ENCODE measurements at places on chromosomes 7 and 10. TPM values are rescaled to one million over a fixed set of nuclear protein-coding genes. Genes with fewer than 3 reads are reported as not detected.

PPP1R9A gene
- total RNA-seq: 19.3 TPM

RBP4 gene
- total RNA-seq: 813 TPM

GNAI1 gene
- 25.6 TPM for total RNA-seq

DNA sequence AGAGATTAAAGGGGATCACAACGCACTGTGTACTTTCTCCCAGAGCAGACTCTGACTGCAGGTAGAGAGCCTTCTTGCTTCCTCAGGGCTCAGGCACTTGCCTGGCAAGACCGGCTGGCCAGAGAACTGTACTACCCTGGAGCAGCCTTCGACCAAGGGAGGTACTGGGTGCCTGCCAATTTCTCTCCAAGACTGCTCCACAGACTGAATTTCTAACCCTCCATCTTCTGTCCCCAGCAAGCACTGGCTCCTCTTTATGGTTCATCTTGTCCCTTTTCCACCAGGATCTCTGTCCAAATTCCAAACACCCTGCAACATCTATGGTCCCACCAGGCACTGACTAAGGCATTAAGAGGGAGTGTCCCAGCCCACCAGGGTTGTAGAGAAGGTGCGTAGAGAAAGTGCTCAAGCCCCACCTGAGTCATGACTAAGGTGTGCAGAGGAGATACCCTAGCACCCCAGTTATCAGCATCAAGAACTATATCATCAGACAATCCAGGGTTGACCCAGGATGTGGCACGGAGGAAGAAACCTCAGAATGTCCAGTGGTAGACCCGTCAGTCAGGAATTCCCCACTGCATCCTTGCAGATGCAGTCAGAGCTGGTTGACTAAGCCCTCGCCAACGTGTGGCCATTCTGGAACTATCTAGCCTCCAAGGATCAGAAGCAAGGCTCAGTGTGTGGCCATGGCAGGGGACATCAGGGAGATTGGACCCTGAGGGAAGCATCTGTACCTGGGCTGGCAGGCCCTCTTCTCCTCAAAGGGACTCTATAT, 60.9 kb upstream of the CAMK2B start:
- no peak for DNase-seq

DNA sequence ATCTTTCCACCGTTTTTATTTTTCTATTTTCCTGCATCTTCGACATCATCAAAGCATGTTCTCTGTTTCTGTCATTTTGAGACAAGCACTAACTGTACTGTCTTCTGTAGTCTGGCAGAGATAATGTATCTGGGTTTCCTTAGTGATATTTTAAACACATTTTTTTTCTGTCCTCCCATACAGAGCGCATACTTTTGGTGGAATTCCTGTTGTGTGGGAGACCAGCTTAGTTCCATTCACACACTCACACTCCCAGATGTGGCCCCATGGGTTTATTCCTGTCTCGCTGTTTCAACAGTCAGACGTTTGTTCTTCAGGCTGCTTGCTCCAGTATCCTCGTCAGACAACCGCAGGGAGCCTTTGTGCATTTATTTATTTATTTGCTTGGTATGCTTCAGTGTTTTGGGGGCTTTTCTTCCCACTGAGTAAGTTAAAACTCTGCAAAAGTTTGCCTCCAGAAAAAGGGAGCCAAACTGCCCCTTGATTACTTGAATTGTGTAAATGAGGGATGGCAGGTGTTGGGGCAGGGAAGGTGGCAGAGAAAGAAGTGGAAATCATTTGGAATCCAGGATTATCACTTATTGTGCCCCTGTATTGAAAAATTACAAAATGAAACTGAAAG, 456.8 kb upstream of the KLF6 start:
- DNase-seq: peak; percentile 38

DNA sequence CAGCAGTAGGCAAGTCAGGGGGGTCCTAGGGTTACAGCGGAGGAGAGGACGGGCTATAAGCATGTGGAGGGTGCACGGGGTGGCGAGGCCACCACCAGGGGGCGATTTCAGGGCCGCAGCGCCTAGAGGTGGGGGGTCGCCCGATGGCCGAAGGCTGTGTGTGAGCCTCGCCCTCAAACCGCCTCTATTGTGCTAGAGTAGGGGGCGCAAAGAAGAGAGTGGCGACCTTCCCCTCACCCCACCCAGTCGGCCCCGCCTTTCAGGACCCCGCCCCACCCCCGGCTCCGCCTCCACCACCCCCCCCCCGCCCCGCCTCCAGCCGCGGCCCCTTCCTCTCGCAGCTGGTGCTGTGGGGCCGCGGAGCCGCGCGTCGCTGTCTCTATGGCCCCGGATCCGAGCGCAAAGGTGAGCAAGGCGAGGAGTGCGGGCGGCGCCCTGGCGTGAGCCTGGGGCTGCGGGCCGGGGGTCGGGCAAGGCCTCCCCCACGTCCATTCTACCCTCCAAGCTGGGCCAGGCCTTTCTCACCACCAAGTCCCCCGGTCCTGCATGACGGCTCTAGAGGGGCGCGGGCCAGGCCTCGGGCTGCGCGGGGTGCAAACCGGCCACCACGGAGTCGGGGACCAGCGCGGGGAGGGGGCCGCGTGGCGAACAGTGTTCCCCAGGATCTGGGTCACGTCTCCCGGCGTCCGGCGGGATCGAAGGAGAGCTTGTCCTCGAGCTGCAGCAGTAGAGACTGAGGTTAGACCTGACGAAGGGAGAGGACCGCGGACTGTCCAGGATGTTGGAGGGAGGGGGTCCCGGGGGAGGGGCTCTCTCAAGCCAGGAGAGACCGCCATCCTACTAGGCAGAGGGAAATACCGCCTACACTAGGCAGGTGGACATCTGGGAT, at the start of gene SEMA4G:
TSS of gene SEMA4G (plus strand) at position 318 of the 889 bp plus-strand sequence. CDS start 3,409 bp downstream, outside the sequence.
- no peak for DNase-seq

DNA sequence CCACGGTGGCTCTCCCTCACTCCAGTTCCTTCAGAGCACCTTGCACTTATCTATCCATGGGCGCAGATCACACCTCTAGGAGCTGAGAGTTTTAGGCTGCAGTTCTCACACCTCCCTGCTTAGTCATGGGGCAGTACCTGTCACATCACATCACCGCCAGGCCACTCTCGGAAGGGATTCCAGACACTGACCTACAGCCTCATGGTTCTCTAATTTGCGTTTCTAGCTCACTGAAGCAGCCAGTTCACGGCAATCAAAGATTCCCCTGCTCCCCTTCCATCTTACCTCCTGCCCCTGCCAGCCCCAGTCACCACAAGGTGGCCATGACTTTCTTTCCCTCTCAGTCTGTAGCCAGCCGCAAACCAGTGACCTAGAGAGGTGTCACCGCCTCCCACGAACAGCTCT, 34.2 kb downstream of the ADRB1 start:
- DNase-seq: no peak

Measured in breast epithelium (tissue), 4 donors.